ENCODE measurements at places on chromosomes 13 and 19.
A peak's percentile ranks its signal among the peaks of the same experiment; 100 is the strongest.

DNA sequence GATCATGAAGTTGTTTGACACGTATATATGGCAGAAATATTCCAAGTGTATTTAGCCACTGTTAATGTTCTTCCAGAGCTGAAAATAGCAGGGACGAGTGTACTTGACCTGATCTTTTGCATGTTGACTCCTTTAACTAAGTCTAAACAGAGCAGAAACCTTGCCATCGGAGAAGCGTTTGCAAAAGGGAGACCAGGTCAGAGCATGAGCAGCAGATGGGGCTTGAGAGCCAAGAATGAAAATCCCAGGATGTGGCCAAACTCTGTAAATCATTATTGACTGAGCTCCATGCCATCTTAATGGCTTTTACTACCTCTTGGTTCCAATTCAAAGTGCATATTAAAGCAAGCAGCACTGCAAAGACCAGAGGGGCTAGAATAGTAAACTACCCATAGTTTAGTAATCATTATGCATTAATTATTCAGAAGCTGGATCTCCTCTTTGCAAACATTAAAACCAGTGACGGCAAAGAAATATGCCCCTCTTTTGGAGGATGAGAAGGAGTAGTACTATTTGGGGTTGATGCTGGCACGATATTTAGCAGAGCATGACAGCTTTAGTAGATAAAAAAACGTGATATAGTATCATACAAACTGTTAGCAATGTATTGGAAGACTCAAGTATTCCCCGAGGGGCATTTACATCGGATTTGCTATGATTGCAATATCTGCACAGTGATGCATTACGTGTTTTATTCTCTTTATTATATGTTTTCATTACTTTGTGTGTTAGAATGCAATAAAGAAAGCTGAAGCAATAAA is 55.7 kb downstream of the FAM216B start:
- no peak for DNase-seq

DNA sequence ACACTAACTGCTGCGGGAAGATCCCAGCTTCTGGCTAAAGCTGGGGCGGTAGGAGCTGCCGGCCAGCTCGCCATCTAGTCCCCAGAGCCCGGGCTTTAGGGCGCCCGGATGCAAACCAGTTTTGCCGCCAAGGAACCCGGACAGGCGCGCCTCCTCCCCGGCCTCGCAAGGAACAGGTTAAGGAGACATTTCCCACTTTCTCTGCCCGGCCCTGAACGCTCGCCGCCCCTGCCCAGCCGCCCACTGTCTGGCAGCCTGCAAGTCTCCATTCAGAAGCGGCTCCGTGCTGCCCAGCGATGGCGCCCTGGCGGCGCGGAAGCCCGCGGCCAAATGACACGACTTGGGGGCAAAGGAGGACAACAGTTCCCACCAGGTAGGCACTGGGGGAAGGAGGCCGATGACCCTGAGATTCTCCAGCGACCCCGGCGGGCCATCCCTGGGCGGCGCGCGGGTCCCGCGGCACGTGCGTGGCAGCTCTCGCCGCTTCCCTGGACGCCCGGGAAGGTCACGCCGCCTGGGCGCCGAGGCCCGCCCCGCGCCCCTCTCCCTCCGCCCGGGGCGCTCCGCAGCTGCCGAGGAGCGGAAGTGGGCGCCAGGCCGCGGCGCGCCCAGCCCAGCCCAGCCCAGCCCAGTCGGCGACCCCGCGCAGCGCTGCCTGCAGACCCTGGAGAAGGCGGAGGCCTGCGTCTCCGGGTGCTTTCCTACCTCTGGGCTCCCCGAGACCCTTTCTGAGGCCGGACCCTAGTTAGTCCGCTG is 42.2 kb upstream of the HNRNPA1L2 start:
- peak; percentile 69 for DNase-seq

GRCh38 chr13:85806553-85807175 is 7.4 kb upstream of the SLITRK6 start:
- DNase-seq = no peak

DNA sequence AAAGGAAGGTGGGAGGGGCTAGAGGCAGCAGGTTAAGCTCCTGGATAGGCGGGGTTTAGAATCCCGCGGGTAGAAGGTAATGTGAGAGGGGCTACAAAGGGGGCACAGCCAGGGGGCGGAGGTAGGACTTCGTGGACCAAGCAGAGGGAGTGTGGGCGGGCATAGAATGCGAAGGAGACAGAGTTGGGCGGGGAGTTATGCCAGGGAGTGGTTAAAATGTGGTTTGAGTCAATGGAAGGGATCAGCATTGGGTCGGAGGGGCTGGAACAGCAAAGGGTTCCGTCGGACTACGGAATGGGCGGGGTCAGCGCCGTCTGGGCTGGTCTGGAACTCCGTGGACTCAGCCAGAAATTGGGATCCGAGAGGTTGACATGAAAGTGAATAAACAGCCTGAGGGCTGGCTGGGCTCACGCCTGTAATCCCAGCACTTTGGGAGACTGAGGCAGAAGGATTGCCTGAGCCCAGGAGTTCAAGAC is 3.0 kb downstream of the LTBP4 start:
- no peak for DNase-seq

GRCh38 chr19:42148266-42148665 is 16.0 kb upstream of the POU2F2 start:
- DNase-seq = no peak

DNA sequence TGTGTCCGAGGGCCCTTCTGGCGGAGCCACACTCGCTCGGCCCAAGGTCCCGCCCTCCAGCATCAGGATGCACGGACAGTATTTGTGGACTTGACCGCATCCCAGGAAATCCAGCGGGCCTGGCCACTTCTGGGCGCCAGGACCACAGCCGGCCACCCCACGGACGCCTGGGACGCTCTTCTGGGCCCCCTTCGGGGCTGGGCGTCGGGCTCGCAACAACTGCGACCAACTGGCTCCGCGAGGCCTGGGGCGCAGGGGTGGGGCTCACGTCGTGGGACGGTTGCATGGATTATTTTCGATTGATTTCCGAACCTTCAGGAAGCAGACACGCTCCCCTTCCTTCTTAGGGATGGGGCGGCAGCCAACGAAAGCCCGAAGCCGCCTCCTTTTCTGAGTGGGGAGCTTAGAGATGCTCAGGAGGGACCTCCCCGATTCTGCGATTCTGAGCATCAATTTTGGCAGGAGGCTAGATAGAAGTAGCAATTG is 521 bp upstream of the NUP58 start:
- DNase-seq = no peak

DNA sequence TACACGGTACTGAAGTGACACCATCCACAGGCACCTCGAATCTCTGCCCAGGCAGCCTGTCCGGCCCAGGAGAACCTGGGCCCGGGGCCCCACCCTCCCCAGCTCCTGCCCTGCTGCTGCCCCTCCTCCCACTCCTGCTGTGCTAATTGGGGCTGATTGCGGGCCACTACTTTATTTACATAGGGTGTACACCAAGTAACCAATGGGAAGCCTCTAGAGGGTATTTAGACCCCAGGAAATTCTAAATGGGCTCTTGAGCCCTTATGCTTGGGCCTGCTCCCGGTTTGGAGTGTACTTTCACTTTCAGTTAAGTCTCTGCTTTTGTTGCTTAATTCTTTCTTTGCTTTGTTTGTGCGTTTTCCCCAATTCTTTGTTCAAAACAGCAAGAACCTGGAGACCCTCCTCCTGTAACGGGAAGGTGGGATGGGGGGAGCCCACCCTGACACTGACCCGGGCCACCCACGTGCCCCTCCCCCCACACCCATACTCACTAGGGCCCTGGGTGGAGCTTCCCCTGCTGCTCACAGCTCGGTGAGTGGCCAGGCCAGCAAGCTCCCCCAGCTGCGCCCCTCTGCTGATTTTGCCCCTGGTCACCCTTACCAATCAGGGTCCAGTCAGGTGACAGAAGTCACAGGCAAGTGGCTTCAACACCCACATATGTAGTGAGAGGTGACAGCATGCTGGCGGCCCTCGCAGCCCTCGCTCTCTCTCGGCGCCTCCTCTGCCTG is 9.4 kb downstream of the SCGB2B2 start:
- DNase-seq = no peak

- no peak for DNase-seq
These were observed 5.1 kb downstream of the REEP6 start for GRCh38 chr19:1495799-1496713.

GRCh38 chr13:104281910-104282309 is 1215.7 kb upstream of the SLC10A2 start:
- DNase-seq = no peak

GRCh38 chr19:40466219-40466984 is 399 bp upstream of the SPTBN4 start:
- DNase-seq = no peak
